GM23338 (cell line): ENCODE measurements at places on chromosomes 7 and 10. TPM values are rescaled to one million over a fixed set of nuclear protein-coding genes. Genes with fewer than 3 reads are reported as not detected.
A peak's percentile ranks its signal among the peaks of the same experiment; 100 is the strongest.

The NAT16 gene
- 0.21 TPM in 1 of 2 replicates, not detected in the other for total RNA-seq

The DLX5 gene
- total RNA-seq: not detected in 2 replicates

GRCh38 chr7:113060100-113060499 is 26.5 kb downstream of the GPR85 start:
- no peak for DNase-seq

DNA sequence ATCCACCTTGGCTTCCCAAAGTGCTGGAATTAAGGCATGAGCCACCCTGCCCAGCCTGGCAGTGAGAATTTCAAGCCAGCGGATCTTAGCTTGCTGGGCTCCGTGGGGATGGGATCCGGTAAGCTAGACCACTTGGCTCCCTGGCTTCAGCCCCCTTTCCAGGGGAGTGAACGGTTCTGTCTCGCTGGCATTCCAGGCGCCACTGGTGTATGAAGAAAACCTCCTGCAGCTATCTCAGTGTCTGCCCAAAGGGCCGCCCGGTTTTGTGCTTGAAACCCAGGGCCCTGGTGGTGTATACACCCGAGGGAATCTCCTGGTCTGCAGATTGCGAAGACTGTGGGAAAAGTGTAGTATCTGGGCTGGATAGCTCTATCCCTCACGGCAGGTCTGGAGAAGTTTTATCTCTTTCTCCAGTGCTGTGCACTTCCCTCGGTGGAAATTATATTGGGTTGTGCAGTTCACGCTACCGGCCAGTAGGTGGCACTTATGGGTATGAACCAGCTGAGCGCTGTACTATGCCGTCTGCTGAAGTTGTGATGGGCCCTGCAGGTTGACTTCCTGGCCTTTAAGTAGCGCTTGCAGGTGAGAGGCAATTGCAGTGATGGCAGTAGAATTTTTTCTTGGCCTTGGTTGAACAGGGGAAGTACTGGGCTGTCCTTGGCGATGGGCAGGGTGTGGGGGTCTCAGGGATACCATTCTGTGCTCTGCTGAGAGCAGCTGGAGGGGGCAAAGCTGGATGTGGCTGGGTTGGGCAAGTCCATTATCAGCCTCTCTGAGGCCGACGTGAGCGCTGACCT is 138.0 kb upstream of the MTPN start:
- DNase-seq: peak; percentile 86

- DNase-seq: no peak
These were observed 42.1 kb upstream of the MKLN1 start for GRCh38 chr7:131285556-131285955.
